Progenitor cell of endocrine pancreas (in vitro differentiated cells): ENCODE measurements at places on chromosomes 13 and 19.

DNA sequence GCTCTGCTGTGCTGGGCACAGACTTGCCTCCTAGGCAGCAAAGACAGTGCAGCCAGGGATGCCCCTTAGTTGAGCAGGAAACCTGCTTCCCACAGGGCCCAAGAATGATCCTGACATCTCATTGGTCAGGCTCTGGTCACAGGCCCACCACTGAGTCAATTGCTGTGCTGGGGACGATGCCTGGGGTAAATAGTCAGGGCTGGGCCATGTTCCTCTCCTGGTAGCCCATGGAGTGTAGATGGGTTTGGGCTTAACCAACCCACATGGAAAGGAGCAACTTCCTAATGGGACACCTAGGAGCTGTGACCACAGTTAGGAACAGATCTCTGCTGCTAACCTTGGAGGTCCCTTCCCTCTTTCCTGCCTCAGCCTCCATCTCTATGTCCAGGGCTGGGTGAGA, 212.5 kb upstream of the ZNF536 start:
- DNase-seq, result no peak

- no peak for DNase-seq
Measured at GRCh38 chr19:3660493-3661219, 34.1 kb upstream of the CACTIN start.

DNA sequence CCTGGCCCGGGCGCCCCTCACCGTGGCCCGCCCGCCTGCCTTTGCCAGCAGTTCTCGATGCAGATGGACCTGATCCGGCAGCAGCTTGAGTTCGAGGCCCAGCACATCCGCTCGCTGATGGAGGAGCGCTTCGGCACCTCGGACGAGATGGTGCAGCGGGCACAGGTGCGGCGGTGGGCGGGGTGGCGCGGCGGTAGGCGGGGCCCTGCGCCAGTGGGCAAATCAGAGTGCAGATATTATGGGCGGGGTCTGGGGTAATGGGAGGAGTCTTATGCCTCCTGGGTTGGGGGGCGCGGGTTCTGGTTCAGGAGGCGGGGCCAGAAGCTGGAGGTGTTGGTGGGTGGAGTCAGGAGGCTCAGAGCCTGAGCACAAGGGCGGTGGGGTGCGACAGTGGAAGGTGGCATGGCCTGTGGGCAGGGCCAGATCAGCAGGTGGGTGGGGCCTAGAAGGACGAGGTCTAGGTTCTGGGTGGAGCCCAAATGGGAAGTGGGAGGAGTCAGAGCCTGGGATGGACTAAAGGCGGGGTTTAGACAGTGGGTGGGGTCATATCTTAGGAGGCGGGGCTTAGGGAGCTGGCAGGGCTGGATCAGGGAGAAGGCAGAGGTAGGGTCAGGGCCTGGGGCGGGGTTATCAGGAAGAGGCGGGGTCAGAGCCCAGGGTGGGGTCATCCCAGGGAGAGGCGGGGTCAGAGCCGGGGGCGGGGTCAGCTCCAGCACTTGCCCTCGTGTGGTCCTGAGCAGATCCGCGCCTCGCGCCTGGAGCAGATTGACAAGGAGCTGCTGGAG, 5.6 kb downstream of the APC2 start:
- DNase-seq, result no peak

- DNase-seq, result no peak
Measured at GRCh38 chr13:44104197-44104490, 224.4 kb downstream of the LACC1 start.

GRCh38 chr13:113297370-113298042, 467 bp downstream of the LAMP1 start:
- peak; percentile 42 for DNase-seq

- no peak for DNase-seq
Measured at GRCh38 chr19:50264483-50265186, 61.2 kb downstream of the MYH14 start.

GRCh38 chr19:23203841-23204344, 46.3 kb downstream of the ZNF724 start:
- no peak for DNase-seq

- no peak for DNase-seq
Measured at GRCh38 chr19:41324231-41324702, 14.3 kb downstream of the CCDC97 start.

DNA sequence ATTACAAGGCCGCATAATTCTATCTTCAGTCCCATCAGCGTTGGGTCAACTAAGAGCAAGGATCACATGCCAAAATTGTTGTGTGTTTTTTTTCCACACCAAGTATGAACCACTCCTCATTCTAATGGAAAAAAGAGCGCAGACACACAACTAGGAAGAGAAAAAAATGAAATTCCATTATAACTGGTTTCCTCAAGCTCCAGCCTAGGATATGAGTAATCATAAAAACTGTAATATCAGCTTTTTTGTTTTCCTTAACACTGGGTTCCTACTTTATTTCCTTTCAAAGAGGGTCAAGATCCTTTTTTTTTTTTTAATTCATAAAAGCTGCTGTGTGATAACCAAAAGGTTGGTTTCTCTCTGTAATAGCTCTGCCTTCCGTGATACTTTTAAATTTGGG, 19.4 kb downstream of the TSHZ3 start:
- DNase-seq, result no peak

DNA sequence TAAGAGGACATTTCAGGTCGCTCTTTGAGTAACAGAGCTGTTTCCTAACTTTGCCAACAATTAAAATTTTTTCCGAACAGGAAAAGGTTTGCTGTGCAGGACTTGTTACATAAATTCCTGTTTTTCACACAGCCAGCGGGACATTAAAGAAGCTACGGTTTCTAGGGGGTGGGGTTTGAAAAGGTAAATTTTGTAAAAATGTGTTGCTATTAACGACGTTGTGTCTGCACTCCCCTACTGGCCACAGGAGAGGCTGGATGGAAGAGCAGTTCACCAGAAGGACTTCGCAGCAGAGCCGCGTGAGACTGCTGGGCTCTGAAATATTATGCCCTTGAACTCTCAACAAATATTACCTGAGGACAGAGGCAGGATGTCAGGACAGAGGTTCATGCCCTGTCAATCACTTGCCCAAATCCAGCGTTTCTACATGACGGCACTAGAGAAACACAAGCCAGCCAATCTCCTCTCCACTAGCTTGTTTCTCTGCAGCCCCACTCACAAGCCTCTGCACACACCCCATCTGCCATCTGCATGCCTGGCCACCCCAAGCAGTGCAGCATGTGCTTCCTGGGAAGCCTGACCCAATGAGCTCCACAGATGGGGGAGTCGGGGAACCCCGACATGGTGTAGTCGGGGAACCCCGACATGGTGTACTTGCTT, 102.0 kb downstream of the FOXO1 start:
- DNase-seq, result no peak

- DNase-seq, result no peak
Measured at GRCh38 chr19:43395561-43395960, 19.1 kb upstream of the TEX101 start.

- no peak for DNase-seq
Measured at GRCh38 chr13:40187324-40187795, 479.1 kb downstream of the FOXO1 start.

DNA sequence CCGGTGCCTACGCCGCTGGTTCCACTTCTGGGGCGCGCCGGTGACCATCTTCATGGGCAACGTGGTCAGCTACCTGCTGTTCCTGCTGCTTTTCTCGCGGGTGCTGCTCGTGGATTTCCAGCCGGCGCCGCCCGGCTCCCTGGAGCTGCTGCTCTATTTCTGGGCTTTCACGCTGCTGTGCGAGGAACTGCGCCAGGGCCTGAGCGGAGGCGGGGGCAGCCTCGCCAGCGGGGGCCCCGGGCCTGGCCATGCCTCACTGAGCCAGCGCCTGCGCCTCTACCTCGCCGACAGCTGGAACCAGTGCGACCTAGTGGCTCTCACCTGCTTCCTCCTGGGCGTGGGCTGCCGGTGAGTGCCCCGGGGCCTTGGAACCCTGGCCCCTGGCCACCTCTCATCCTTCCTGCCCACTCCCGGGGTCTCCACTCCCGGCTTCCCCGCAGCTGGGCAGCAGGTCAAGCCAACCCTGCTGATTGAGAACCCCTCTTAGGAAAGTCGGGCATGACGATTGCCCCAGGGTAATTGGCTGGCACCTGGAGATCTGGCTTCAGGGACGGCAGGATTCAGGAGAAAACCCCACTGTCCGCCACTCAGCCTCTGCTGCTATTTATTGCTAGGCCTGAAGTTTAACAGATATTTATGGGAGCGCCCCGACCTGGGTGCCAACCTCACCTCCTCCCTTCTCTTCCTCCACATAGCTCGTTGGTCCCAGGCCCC, 39.1 kb downstream of the TRPM4 start:
- DNase-seq, result no peak

DNA sequence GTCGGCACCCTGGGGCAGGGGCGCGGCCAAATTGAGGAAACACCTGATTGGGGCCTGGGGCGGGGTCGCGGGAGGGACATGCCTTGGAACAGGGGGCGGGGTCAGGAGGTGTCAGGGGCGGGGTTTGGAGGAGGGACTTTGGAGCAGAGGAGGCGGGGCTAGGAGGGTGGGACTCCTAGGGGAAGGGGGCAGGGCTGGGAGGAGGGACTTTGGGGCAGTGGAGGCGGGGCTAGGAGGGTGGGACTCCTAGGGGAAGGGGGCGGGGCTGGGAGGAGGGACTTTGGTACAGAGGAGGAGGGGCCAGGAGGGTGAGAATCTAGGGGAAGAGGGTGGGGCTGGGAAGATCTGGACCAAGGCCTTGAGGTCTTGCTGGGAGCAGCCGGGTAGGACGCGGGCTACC, 21.9 kb downstream of the GRIN2D start:
- DNase-seq, result no peak

GRCh38 chr13:24124789-24125476, 35.6 kb upstream of the SPATA13 start:
- no peak for DNase-seq

DNA sequence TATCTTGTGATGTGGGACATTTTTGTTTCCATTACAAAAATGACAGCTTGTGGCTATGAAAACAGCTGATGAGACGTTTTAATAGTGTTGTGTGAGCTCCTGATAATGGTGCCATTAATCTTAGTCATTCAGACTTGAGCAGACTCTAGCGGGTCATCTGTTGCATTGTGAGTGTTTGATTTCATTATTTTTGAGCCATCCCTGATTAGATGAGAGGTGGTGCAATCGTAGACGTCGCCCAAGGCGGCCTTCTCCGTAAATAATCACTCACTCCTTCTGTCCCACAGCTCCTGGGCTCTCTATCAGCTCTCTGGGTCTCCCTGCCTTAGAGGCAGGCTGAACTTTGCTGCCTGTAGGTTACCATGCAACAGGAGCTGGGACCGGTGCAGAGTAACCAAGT, 528.0 kb upstream of the SGCG start:
- no peak for DNase-seq

DNA sequence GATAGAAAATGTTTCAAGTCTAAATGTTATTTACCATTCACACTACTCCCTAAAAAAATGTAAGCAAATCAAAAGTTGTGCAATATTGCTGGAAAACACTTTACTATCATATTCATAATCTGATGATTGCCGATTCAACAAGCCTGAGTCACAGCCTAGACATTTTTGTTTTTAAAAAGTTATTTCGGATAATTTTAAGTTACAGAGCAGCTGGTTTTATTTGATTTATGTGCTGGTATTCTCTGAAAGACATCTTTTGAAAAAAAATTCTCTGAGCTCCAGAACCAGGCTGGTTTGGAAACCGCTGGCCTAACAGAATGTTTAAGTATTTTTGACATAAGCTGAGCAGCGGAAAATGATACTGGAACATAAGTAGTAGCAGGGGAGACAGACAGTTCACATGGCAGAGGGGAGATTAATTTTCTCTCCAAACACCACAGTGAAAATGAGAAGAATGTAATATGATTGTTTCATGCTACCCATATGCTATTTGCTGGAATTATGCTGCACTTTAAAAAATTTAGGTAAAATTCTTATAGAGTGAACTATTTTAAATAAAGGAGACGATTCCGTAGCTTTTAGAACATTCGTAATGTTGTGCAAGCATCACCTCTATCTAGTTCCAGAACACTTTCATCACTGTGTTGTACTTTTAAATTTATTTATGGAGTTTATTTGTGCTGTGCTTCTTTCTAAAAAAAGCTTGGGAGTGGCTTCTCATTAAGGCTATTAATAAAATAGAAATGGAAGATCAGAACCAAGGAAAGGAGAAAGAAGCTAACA, 36.1 kb downstream of the TBC1D4 start:
- DNase-seq, result no peak

GRCh38 chr19:47331931-47332547, at the start of gene C5AR2:
Gene C5AR2 (plus strand): TSS chr19:47332175. CDS start chr19:47340800, 8,625 bp downstream.
- no peak for DNase-seq

- no peak for DNase-seq
Measured at GRCh38 chr13:75414036-75414827, 67.7 kb downstream of the TBC1D4 start.

- DNase-seq, result no peak
Measured at GRCh38 chr13:112554214-112554850, 33.6 kb downstream of the TUBGCP3 start.

DNA sequence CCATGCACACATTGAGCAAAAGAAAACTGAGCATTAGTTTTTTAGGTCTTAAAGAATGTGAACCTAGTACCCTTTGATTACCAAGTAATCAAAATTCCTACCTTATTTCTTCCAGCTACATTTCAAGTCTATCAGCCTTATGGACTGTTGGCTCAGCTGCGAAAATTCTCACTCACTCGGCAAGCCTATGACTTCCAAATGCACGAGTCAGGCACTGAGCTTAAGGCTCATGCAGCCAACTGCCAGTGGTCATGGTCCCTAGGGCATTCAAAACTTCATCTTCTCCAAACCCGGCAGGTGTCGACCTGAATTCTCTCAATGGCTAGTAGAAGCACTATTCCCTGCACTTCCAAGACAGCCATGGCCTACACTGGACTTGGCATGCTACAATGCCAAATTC, 41.2 kb downstream of the RUBCNL start:
- no peak for DNase-seq

- DNase-seq, result no peak
Measured at GRCh38 chr19:7187605-7188339, 106.4 kb downstream of the INSR start.

DNA sequence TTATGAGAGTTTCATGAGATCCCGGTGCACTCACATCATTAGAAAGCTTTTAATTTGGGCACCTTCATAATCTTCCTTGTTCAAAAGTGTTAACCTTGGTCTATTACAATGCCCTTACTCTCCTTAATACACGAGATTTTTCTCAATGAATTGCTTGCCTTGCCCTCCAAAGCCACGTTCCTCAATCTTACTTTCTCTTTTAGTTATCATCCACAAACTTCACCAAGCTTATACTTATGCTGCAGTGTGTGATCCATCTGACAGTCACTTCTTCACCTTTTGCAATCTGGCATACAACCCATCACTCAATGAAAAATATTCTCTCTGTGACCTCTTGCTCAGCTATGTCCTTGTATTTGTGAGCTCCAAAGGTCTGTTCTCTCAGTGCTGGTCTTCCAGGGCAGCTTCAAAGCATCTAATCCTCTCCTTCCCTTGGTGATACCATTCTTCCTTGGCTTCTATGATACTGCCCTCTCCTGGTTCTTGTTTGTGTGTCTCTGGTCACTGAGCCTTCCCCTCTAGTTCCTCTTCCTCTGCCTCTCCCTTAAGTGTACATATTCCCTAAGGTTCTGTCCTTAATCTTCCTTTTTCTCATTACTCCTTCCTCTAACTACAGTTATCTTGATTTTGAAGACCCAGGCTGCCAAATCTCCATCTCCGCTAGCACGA, 202.2 kb upstream of the STARD13 start:
- no peak for DNase-seq

GRCh38 chr19:12052091-12052496, 667 bp downstream of the ZNF878 start:
- DNase-seq, result no peak

GRCh38 chr13:99258210-99258860, at the start of gene GPR18:
Gene GPR18 (minus strand): TSS chr13:99258379. CDS start chr13:99255872, 2,507 bp downstream.
- DNase-seq, result no peak
